CD4-positive, CD25-positive, alpha-beta regulatory T cell (primary cell): ENCODE measurements at places on chromosomes 16 and 17. TPM values are rescaled to one million over a fixed set of nuclear protein-coding genes. Genes with fewer than 3 reads are reported as not detected.
A peak's percentile ranks its signal among the peaks of the same experiment; 100 is the strongest.

Gene MSLN
- polyA plus RNA-seq: not detected

GRCh38 chr17:61502292-61502691, 50.1 kb downstream of the TBX4 start:
- no peak for DNase-seq

- DNase-seq: peak; percentile 39
Measured at GRCh38 chr17:45410144-45411091, 22.3 kb downstream of the ARHGAP27 start.

Gene CLEC3A
- not detected for polyA plus RNA-seq

- DNase-seq: peak; percentile 2
Measured at GRCh38 chr16:27549464-27549745, 308 bp downstream of the GTF3C1 start.

Gene ZNF688
- polyA plus RNA-seq: 34.5 TPM

GRCh38 chr16:60651346-60651745, 1384.9 kb downstream of the CDH8 start:
- DNase-seq: no peak

Gene OR4D1
- 0.72 TPM for polyA plus RNA-seq

GRCh38 chr17:59366040-59366757, 34.7 kb downstream of the YPEL2 start:
- no peak for DNase-seq

- no peak for DNase-seq
Measured at GRCh38 chr16:69905171-69905555, 46.0 kb upstream of the CLEC18A start.

Gene ZFPM1
- polyA plus RNA-seq: 0.41 TPM

DNA sequence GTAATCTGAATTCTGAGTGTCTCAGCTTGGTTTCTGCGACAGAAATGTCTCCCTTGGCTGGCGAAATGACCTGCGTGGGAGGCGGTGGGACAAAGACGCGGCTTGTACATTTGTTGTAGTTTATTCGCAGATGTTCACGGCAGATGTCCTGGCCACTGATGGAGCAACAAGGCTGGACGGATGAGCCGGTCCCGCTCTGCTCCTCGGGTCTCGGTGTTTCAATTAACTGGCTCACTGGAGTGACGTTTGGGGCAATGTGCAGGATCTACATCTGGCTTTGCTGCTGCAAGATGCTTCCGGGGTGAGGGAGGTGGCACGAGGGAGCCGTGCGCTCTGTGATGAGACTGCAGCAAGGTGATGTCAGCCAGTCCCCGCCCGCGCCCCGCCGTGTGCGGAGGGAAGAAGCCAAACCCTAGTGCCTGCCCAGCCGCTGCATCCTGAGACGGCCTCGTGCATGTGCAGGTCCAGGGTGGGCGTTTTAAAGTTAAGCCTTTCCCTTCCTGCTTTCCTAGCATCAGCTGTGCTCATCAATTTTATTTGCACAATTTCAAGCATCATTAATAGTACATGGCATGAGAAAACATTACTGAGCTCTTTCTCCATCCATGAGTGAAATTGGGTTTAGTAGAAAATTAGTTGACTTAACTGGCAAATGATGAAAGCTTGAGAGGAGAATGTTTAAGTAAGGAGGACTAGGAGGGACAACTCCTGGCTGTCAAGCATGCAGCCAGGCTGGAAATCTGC, 44.4 kb downstream of the MGAT5B start:
- no peak for DNase-seq

DNA sequence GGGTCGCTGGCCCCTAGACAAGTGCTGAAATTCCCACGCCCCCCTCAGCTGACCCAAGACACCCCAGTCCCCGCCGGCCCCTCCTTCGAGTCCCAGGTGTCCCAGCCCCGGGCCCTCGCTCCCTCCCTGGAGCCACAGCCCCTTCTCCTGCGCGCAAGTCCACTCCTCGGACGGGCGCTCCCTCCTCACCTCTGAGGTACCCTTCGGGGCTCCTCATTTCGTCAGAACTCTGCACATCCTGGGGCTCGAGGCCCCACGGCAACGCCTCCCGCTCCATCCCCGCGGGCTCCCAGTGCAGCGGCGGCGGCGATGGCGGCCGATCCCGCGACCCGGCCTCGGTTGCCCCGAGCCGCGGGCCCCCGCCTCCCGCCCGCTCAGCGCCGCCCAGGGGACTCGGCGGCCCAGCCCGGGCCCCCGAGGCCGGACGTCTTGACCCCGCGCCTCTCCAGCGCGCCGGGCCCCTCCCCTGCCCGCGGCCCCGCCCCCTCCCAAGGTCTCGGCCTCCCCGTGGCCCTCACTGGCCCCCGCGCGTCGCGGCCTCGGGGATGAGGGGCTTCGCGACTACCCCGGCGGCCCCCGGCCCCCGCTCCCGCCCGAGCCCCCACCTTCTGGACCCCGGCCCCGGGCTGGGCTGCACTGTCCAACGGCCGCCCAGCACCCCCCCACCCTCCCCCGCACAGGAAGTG, at the start of gene ZNF768:
Gene ZNF768, minus strand, starts transcription at position 430 of the 686 bp plus-strand sequence. Its CDS starts 153 bp downstream, at position 277.
- peak; percentile 36 for DNase-seq

Gene TBC1D3D
- polyA plus RNA-seq: 0.09 TPM

DNA sequence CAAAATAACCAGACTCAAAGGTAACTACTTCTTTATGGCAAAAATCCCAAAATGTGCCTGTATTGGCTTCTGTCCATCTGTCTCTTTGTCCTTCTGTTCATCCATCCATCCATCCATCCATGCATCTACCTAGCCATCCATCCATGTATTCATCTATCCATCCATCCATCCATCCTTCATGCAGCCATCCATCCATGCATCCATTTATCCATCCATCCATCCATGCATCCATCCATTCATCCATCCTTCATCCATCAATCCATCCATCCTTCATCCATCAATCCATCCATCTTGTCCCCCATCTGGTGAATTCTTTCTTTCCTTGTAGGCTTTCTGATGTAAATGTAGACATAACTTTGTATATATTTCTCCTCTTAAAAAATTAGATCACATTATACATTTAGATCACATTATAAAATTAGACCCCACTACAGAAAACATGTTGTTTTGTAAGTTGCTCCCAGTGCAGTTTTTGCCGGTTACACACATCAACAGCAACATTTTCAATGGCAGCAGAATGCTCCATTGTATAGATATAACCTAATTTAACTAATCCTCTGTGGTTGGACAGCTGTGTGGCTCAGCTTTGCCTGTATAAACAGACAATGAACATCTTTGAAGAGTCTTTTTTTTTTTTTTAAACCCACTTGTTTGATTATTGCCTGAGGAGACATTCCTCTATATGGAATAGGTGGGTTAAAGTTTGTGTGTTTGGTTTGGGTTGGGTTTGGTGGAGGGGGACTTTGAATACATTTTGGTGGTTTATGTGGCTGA, 72.0 kb downstream of the MSI2 start:
- no peak for DNase-seq

- DNase-seq: no peak
Measured at GRCh38 chr17:4436381-4436780, 2.6 kb downstream of the SPNS3 start.

Gene HASPIN
- polyA plus RNA-seq: 0.40 TPM

GRCh38 chr16:57627184-57627871, 1.1 kb upstream of the ADGRG1 start:
- DNase-seq: no peak

DNA sequence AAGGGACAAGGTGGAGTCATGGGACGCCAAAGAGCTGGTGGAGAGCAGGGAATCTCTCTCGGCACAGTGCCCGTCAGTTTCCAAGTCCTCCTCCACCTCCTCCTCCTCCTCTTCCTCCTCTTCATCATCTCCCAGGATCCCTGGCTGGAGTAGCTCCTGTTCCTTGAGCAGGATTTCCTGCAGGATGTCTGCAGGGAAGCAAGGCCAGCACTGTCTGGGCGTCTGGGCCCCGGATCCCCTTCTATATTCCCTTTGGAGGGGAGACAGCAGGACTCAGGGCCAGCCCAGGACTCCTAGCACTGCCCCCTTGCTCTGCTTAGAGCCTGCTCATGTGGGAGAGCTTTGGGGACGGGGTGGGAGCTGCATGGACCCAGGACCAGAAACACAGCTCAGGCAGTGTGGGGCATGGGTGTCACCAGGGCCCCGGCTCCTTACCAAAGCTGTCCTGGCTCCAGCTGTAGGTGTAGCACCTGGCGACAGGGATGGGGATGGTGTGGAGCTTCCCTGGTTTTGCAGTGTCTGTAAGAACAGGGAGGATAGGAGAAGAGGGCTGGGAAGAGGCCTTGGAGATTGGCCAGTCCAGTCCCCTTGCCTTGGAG, 21.3 kb upstream of the PIK3R6 start:
- no peak for DNase-seq

Gene SLFN12
- polyA plus RNA-seq: 3.1 TPM

DNA sequence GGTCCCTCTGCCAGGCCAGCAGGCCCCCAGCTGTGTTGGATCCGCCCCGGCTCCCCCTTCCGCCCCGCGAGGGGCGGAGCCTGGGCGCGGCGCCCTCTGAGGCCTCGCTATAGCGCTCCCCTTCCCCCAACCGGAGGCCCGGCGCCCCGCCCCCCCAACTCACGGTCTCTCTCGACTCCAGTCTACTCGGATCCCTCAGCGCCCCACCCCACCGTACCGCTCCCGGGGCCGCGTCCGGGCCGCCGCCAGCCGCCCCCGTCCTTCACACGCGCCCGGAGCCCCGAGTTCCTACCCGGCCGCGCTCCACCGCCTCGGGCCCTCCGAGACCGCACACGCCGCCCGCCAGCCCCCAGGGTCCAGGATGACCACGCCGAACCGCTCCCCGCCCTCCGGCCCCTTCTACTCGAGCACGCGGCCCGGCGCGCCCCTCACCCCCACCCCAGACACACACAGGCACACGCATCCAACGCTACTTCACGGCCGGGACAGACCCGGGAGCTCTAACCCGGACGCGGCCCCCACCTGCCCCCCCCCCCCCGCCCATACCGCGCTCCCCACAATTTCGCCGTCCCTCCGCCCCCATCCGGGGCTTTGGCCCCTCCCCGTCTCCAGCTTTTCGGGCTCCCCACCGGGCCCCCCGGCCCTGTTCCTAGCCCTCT, 1.4 kb downstream of the PHF23 start:
- DNase-seq: peak; percentile 87

DNA sequence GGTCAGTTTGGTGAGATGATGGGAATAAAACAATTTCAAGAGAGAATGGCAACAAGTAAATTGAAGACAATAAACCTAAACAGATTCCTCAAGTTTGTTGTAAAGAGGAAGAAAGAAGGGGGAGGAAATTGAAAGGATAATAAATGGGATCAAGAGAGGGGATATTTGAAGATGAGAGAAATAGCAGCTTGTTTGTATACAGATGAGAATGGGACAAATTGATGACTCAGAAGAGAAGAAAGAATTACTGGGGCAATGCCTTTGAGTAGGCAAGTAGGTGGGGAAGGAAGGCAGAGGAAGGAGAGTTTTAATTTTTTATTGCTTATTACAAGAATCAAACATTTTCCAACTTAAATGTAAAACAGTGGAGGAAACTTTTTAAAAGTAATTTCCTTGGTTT, 98.3 kb downstream of the CHD9 start:
- no peak for DNase-seq

DNA sequence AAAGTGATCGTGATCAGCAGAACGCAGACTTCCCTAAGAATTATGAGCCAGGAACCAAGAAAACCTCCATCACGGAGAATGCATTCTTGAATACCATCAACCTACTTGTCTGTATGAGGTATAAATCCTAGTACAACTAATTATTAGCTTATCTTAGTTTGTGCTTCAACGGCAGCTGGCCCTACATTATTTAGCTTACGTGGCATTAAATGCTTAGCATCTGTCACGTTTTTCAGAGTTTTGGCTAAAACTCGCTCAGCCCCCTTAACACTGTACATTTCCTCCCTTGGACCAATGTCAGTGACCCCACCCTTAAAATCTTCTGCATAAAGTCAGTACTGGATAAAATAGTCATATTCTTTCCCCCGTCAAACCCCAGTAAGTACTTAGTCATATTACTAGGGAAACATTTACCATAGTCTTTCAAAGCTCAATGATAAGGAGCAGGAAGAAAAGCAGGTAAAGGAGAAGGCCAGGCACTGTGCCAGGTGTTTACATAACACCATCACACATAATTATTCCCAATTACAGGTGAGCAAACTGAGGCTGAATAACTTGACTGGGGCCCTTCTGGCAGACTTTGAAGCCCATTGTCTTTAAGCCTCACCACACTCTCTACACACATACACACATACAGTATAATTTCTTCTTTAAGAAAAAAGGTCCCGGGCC, 16.6 kb upstream of the TXNDC11 start:
- no peak for DNase-seq

Gene CEMP1
- 3.8 TPM for polyA plus RNA-seq

Gene MT1H
- polyA plus RNA-seq: not detected

- no peak for DNase-seq
Measured at GRCh38 chr16:78196502-78196901, 97.0 kb downstream of the WWOX start.

Gene HS3ST4
- polyA plus RNA-seq: not detected

- no peak for DNase-seq
Measured at GRCh38 chr16:986925-987582, 5.5 kb downstream of the SOX8 start.

GRCh38 chr17:32876417-32877163, at the start of gene MYO1D:
MYO1D (minus strand) TSS chr17:32877124; CDS start chr17:32876872, 252 bp downstream.
- DNase-seq: peak; percentile 50
